ENCODE measurements at places on chromosomes 3 and 15.
A peak's percentile ranks its signal among the peaks of the same experiment; 100 is the strongest.

DNA sequence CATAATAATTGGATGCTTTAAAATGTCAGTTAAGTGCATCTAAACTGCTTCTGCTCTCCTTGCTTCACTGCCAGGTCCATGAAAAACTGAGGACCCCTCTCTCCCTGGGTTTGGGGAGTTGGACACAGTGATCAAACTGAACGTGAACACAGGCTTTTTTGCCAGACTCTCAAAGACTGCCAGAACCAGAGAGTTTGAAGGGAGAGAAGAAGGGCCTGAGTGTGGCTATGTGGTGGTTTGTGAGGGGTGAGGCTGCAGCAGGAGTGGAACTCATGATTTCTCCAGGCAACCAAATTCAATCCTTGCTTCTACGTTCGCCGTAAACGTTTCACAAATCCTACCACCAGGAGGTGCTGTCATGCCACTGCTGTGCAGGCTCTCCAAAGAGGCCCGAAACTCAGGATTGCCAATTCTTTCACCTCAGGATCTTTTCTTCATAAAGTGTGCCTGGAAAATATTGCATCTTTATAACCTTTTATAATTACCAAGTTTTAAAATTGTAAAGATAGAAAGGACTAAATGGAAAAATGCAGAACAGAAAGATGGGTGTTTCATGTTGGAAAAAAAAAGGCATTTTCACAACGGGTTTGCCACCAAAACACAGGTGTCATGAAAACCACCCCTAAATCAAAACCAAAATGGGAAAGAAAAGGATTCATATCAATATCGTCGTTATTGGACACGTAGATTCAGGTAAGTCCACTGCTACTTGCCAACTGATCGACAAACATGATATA is 19.7 kb downstream of the TM4SF4 start:
- peak; percentile 76 for DNase-seq

DNA sequence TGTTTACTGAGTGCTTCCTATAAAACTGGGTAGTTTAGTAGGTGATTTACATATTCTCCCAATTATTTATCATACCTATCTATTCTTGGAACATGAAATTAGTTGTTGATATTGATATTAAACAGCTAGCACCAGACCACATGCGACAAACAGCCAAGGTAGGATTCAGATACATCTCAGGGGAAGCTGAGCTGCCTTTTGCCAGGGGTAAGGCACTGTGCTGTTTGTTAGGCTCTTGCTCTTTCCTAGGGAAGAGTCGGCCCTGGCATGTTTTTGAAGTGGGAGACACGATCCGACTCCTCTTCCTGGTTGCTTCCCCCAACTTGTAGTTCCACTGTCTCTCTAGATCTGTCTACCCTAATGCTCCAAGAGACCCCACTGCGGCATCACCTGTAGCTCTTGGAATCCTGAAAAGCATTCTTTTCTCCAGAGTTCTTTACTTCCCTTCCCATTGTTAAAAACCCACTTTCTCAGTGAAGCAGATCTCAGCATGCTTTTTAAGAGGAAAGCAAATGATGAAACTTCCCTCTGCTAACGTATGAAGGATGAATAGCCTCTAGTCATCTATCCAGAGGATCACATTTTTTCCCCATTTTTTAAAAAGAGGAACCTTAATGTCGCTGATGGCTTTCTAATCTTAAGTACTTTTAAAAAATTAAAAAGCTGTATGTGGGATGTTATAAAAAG is 138.4 kb downstream of the GHSR start:
- no peak for DNase-seq

DNA sequence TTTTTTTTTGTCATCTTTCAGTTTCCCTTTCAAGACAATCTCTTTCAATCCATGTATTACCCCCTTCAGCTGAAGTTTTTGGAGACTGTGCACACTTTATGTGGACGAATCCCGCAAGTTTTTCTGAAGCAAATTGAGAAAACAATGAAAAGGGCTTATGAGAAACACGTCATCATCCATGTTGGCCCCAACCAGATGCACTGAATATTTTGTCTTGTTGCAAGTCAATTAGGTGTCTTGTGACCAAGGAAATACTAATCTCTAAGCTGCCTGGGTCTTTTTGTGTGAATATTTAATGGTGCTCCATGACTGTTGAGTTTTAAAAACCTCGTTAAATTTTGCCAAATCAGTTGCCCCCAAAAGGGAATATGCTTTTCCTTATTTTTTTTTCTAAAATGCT is 21.7 kb upstream of the PPP4R2 start:
- DNase-seq, result no peak

GRCh38 chr3:65576228-65576627 is 462.5 kb downstream of the MAGI1 start:
- no peak for DNase-seq

DNA sequence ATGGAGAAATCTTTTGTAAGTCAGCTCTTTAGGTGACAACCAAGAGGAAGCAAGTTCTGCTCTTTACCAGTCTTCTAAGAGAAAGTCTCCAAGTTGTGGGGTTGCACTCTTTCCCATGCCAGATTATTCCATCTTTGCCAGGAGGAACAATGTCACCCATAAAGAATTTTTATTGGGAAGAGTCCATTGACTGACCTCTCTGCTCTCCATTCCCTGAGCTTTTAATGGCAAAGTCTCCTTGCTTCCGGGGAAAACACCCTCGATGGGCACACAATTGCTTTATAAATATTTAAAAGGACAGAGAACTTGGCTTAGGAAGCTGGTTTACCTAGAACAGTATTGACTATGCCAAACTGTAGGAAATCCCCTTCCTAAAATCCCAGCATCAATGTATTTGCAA is 19.9 kb upstream of the UBE2E1 start:
- no peak for DNase-seq

DNA sequence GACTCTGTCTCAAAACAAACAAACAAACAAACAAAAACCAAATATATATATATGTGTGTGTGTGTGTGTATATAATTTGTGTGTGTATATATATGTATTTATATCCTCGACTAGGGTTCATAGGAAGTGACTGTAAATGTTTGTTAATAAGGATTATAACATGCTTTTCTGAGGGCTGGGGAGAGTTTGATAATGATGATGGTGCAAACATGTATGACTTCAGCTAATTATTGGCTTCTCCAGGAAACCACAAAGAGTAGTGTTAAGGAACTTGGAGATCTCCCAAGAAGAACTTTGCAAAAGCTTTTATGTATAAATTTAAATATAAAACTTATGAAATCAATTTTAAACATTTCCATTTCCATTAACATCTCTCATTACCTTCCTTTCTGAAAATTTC is 3.9 kb upstream of the OPA1 start:
- DNase-seq, result no peak

GRCh38 chr15:75195766-75196241 is 5.9 kb upstream of the C15orf39 start:
- DNase-seq, result no peak

- DNase-seq, result no peak
Observed at GRCh38 chr15:70923311-70924080, 30.9 kb downstream of the LRRC49 start.

DNA sequence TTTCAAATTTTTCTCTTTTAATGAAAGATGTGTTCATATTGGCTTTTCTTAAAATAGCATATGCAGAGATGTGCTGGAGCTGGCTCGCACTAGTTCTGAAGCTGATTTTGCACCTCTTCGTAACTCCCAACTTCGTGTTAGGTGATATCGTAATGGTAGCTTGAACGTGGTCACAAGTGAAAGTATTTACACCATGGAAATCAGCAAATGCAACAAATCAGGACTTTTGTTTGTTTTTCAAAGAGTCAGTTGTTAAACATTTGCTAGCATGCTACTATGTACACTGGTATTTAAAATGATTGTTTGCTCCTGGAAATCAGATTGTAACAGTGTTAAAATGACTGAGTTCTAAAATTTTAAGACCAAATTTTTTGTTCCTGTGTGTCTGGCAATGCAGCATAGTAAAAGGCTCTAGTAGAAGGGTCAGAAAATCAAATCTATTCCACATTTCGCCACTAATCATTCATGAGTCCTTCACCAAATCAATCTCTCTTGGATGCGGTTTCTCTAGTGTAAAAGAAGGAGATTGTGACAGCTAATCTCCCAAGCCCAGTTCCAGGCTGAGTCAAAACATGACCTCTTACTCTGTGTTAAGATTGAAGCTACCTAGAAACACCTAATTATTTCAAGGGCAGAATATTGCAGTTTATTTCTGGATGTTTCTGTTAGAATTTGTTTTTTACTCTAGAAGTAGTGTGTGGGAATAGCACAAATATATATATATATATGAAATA is 34.3 kb upstream of the CMC1 start:
- DNase-seq, result no peak

DNA sequence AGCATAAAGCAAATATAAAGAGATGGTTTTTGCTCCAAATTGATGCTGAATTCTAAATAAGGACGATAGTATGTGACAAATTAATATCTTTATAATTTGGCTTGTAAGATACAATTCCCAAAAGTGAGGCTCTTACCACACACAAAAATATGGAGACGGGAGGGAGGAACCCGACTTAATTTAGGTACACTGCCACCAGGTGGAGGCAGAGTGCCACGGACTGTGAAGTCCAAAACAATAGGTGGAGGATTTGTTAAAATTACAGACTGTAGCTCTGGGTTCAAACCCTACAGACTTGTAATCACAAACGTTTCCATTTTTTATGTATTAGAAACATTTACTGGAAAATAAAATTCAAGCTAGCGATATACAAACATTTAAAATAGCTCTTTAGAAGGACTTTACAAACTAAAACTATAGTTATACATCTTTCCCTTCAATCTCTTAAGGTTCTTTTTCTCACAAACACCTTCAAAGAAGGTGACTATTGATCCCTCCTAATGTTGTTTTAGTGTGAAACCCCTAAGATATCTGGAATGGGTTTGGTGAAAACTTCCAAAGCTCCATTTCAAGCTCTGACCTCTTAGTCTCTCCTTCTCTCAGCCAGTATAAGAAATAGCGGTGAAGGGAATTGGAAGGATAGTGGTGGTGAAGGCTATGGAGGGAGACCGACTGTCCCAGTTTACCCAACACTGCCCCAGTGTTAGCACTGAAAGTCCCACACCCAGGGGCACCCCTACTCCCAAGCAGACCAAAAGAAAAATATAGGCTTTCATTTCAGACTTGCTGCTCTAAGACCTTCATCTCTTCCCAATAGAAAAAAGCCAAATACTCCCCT is 89.7 kb downstream of the AQP9 start:
- DNase-seq, result peak; percentile 82

- DNase-seq, result no peak
Observed at GRCh38 chr15:85727068-85727467, 67.7 kb downstream of the KLHL25 start.

GRCh38 chr3:22089284-22089683 is 338.3 kb upstream of the ZNF385D start:
- DNase-seq, result peak; percentile 58

- no peak for DNase-seq
Observed at GRCh38 chr3:29332195-29332637, 51.3 kb downstream of the RBMS3 start.

GRCh38 chr15:68536331-68537095 is 42.3 kb upstream of the CORO2B start:
- no peak for DNase-seq
